NCI-H2107 (cell line): ENCODE measurements at places on chromosomes 4 and X.

GRCh38 chr4:21986307-21986706, 37.7 kb upstream of the KCNIP4 start:
- no peak for DNase-seq

GRCh38 chr4:152356428-152357034, 179.4 kb downstream of the FBXW7 start:
- DNase-seq = no peak

GRCh38 chr4:1293531-1293941, 3.8 kb downstream of the MAEA start:
- no peak for DNase-seq

DNA sequence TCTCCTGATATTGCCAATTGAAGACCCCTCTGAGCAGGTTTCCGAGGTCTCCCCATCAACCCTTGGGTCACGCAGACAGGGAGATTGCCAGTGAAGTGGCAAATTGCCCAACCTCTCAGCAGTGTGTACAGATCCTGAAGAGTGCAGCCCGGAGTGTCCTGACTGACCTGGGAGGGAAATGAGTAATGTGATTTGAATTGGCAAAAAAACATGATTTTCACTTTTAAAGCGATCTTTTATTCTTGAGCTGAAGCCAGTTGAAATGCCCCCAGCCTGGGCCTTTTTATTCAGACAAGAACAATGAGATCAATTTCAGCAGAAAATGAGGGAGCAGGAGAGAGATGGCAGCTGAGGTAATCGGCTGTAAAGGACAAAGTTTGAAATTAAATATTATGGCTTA, 401.8 kb downstream of the RAPGEF2 start:
- no peak for DNase-seq

DNA sequence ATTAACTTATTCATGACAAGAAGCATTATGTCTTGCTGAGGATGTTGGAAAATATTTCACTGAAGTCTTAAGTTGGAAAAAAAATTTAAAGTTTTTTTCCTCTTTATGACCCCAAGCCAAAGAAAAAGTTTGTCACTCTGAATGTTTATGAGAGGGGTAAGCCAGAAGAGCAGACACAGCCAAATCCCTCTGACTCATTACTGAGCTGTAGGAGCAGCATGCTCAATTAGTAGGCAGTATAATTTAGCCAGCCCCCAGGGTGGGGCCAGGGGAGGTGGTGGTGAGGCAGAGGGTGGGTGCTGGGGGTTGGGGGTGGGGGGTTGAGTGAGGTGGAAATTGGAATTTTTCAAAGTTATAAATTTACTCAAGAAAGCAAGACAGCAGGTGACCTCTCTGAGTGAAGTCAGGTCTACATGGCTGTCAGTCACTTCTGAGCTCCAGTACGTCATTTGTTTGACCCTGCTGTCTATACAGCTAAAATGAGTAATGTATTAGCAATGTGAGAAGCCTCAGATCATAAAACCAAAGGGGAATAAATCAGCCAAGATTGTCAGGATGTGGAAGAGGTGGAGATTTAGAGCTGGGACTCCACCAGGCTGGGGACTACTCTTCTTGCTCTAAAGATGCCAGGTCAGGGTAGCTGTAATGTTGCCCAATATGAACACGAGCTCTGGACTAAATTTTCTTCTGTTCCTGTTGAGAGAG, 98.8 kb upstream of the NDP start:
- no peak for DNase-seq
